ENCODE measurements at places on chromosomes 13 and 19.

GRCh38 chr13:51938454-51938853 lies 72.8 kb downstream of the ATP7B start:
- no peak for DNase-seq

GRCh38 chr13:48199404-48199946 lies 33.5 kb upstream of the ITM2B start:
- DNase-seq, result no peak

- no peak for DNase-seq
These were observed 379 bp downstream of the LRP3 start for GRCh38 chr19:33194532-33194885.

DNA sequence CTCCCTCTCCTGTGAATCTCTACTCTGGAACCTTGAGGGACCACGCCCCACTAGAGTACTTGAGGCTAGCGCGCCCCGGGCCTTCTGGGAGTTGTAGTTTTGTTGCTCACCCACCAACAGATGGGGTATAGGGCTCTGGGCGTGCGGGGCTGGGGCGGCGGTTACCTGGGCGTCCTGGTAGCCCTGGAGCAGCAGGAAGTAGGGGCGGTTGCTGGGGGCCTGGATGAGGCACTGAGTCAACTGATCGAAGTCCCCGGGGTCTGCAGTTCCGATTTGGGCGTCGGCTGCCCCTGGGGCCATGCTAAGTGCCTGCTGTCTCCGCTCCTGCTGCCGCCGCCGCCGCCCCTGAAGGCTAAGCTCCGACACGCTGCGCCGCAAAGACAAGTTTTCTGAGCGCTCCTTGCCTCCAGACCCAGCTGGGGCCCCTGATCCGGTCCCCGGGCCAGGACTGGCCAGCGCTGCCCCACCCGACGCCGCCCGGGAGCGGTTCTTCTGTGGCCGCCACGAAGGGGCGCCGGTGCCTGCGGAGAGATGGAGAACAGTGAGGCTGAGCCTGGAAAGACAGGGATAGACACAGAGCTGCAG lies 5.3 kb downstream of the RASIP1 start:
- DNase-seq, result no peak

GRCh38 chr13:95403349-95404140 lies 102.3 kb upstream of the ABCC4 start:
- DNase-seq, result no peak

DNA sequence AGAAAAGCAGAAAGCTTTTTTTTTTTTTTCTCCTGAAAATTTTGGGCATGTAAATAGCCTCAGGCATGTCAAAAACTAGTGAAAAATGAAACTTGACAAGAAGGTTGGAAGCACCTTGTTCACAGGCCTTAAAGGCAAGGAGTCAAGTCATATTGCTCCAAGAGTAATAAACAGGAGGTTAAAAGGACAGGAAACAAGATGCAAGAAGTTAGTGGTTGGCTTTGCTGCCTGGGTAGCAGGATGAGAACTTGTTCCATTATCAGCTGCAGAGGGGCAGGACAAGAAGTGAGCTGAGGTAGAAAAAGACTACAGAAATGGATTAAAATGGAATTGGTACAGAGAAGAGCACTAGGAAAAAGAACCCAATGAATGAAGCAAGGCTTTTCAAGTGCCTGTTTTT lies 242.6 kb downstream of the DCT start:
- DNase-seq, result no peak

GRCh38 chr13:73399347-73400216 lies 340.8 kb downstream of the KLF5 start:
- no peak for DNase-seq

GRCh38 chr19:10268071-10268470 lies 2.8 kb upstream of the ICAM1 start:
- DNase-seq, result no peak

DNA sequence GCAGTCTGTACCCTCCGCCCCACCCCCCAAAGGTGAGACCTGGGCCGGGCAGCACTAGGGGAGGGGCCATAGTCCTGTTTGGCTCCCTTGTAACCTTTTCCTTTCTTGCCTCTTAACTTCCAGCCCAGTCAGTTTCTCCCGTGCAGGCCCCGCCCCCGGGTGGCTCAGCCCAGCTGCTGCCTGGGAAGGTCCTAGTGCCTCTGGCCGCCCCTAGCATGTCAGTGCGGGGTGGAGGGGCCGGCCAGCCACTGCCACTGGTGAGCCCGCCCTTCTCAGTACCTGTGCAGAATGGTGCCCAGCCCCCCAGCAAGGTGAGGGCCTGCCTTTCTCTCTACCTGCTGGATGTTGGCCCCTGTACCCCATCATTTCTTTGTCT lies 10.5 kb upstream of the PRR19 start:
- DNase-seq, result no peak

DNA sequence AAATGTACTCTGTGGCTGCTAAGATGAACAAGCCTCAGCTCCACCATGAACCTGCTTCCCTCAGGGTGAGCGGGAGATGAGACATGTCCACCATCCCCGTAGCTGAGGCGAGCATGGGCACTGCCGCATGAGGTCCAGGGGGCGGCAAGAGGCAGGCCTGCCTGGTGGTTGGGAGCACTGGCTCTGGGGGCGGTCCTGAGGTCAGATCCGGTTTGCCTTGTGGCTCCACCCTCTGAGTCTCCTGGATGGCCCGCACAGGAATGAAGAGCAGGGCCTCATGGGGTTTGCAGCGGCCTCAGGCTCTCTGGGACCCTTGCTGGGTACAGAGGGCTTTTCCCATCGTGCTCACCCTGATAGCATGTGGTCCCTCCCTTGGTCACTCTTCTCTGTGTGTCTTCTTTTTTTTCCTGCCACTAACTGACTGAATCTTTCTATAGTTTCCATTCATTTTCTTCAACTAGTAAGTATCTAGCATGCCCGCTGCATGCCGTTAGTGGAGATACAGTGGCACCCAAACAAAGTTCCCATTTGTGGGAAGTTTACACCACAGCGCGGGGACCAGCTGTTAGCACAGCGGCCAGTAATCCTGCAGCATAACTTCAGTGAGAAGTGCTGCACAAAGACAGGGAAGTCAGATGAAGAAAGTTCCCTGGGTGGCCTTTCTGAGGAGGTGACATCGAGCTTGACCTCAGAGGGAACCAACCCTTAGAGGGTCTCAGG lies 37.3 kb downstream of the CAPN12 start:
- no peak for DNase-seq

DNA sequence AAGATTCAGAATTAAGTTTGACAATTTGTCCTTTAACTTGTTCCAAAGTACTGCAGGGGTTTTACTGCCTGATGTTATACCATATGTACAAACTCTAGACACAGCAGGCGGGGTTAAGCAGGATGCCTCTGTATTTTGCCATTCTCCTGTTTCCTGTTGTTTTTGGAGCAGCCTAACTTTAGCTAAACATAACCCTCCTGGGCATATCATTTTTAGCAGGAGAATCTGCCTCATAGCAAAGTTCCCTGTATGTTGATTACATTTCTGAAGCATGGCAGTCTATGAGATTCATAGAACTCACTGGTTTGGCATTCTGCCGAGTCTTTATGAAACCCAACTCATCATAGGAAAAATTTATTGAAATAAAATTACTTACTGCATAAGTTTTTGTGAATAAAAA lies 5.2 kb downstream of the LHFPL6 start:
- no peak for DNase-seq

GRCh38 chr13:54536112-54536511 lies 1507.5 kb downstream of the OLFM4 start:
- peak; percentile 3 for DNase-seq

- DNase-seq, result no peak
These were observed 5.6 kb upstream of the NEK3 start for GRCh38 chr13:52164989-52165388.

DNA sequence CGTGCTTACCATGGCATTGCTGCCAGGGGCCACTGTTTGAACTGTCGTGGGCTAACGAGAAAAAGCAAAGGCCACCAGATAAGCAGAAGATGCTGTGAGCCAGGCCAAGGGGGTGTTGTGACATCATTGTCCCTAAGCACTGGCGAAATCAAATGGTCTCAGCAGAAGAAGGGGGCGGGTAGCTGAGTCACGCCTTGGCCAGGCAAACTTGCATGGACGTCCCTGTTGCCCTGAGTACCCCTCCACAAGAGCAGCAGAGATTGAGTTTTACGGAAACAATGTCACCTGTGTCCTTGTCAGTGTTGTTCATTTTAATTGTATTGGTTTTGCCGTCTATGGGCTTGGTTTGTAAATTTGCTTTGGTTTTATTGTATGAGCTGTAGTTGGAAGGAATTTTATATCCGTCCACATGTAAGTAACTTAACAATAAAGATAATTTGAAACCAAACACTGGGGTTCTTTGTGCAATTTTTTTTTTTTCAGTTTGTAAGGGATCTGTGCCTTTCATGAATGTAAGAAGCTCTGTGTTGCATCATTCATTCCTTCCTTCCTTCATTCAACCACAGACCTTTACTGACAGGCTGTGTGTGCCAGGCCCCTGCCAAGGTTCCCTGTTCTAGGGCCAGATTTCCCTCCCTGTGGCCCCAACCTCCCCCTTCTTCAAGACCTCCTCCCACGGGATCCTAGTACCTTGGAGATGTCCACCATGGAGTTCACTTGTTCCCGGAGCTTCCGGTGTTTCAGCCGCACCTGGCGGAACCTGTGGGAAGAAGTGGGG lies 12.3 kb downstream of the KCNN4 start:
- peak; percentile 62 for DNase-seq

DNA sequence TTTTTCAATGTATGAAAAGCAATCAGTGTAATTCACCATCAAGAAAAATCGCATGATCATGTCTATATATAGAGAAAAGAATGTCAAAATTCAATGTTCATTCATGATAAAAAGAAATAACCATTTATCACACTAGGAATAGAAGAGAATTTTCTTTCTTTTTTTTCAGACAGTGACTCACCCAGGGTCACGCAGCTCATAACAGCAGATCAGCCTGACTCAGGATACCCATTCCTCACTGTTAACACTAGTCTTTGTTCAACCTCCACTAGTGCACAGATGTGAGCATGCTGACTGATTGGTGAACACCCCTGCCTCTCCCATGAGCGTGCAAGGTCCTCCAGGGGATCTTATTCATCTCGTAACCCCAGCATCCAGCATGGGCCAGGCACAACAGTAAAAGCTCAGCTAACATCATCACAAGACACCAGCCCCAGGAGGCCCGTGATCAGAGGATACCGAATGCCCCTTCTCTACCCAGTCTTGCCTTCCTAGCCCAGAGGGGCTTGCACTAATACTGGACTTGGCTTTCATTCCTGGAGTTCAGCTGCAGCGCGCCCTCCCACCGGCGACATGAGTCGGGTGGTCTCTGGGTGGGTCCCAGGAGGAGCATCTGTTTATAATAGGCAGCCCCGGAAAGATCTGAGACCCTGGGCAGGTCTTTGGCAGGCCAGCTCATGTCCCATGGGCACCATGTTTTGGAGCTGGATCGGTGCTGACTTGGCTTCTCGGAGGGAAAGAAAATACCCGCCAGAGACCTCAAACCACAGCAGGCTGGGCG lies 539.5 kb upstream of the SLC10A2 start:
- DNase-seq, result no peak

GRCh38 chr19:1921825-1922224 lies 16.6 kb downstream of the ADAT3 start:
- DNase-seq, result no peak

DNA sequence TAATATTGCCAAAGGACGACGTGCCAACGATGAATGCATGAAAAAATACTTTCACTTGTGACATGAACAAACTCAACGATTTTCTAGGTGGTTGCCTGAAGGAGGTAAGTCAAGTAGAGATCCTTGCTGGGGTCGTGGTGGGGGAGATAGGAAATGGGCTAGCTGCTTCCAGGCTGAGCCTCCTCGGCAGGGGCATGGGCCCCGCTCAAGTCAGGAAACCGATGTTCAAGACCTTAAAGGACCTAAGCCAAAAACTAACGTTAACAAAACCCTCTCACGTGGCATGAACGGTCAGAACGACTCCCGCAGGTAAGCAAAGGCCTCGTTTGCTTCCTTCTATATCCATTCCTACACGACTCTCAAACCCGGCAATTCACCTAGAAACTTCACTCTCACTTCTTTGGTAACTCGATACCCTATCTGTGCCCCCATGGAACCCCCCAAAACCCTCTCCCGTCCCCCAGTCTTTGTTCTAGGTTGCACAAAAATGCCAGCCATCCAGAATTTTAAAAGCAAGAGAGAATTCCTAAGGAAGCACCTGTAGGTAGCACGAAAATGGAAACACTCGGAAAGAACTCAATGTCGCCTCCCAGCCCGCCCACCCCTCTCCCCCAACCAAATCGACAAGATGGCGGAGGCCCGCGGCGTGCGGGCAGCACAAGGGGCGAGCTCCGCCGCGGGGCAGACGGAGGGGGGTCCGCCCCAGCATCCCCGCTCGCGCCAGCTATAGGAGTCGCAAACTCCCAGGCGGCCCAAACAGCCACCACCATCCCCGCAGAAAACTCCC lies 13.6 kb downstream of the ACP4 start:
- no peak for DNase-seq
